ENCODE measurements at places on chromosomes 4 and X.

DNA sequence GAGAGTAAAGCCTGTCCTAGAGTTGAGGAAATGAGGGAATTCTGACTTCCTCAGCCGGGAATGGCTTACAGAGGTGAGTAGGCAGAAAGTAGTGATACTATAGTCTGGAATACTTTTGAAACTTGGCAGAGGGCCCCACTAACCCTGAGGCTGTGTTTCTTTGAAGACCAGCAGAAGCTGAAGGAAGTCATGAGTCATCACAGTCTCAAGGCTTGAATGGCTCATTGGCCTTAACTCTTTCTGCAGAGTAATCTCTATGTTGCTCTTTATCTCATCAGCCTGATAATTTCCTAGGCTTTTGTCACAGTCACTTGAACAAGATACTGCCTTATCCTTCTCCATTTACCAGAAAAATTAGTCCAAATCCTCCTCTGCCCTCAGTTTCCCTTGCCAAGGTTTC lies 80.8 kb downstream of the ANKRD50 start:
- DNase-seq: no peak

GRCh38 chr4:168095776-168096406 lies 3.6 kb downstream of the ANXA10 start:
- DNase-seq: no peak

DNA sequence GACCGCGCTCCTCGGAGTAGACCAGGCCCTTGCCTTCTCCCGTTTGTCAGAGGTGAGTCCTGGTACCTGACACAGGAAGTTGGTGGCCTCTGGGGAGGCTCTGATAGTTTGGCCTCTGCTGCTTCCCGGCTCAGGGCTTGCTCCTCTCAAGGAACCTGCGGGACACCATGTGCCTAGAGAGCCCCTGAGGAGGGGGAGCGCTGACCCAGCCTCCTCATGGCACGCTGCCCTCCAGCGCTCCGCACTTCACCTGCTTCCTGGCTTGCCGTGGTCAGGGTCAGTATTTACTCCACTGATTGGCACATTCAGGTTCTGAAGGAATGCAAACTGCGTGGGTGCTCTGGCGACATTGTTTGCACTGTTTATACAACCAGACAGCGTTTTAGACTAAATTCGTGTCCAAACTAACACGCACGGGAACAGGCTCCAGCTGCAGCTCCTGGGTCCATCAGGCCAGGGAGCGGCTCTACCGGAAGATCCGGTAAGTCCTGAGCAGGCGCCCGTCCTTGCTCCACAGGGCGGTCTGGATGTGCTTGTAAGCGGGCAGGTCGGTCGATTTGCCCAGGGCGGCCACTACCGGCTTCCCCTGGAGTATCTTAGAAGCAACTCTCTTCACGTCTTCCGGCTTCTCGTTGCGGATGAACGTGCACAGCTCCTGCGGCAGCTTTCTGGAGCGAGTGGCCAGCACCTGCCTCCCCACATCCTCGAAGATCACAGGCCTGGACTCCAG lies 121.6 kb upstream of the GRID2 start:
- DNase-seq: no peak

DNA sequence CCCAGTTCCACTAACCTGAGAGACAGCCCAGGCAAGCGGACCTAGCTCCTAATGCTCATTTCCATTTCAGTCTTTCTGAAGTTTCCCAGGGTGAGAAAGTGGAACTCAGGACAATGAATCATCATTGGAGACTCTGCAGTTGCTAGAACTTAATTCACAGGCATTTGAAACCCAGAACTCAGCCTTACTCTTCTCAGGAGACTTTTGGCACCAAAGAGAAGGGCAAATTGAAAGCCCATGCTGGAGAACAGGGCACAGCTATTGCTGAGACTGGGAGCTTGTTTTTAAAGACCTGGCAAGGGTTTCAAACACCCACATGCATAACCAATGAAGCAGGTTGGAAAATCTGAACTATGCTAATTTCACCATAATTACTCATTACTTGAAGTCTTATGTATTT lies 36.0 kb downstream of the BST1 start:
- DNase-seq: no peak

- DNase-seq: no peak
These were observed 3.8 kb downstream of the HSD17B11 start for GRCh38 chr4:87387237-87387636.

GRCh38 chrX:137366018-137366633 lies 199.8 kb upstream of the ZIC3 start:
- no peak for DNase-seq

GRCh38 chr4:158035662-158036195 lies 137.1 kb downstream of the GASK1B start:
- no peak for DNase-seq

DNA sequence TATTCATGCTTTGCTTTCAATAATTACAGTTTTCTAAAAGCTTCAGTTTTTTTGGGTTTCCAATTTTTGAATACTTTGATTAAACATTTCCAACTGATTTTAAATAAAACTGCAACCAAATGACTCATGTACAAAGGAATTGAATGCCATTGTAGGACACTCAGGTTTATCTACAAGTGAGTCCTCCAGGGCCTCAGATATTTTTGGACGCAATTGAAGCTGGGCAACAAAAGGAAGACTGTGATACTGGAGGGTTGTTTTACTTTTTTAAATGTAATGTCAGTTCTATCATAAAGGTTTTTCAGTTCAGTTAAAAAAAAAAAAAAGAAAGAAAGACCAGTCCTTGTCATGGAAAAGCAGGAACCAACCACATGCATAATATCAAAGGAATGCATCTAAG lies 64.2 kb downstream of the MAGEA10 start:
- no peak for DNase-seq

- no peak for DNase-seq
These were observed 195.4 kb downstream of the ANAPC10 start for GRCh38 chr4:144902614-144903013.

DNA sequence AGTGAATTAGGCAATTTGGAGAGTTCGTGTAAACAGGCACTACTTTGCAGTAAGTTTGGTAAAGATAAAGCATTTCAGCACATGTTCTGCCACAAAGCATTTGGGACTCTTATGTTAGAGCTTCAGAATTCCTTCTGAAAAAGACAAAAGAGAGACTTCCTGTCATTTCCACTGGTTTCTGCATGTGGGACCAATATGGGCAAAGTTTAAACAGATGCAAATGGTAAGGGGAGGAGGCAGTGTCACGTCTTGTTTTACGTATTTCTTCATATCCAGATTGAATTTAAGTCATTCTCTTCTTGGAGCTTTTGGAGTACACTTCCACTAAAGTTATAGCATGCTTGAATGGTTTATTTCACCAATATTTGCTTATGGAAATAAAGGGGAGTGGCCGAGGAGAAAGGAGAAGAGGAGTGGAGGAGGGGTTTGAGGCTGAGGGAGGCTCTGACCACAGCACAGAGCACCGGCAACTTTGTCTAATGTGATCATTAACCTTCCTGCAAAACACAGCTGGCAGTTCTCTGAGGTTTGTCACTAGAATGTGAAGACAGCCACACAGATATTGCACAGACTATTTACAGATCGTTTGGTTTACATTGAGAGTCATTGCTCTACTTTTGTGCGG lies at the start of gene APELA:
TSS of gene APELA (plus strand) at position 479 of the 625 bp plus-strand sequence. CDS start 154 bp downstream, outside the sequence.
- DNase-seq: no peak

- DNase-seq: no peak
These were observed 5.2 kb upstream of the EFNB1 start for GRCh38 chrX:68823413-68824151.

DNA sequence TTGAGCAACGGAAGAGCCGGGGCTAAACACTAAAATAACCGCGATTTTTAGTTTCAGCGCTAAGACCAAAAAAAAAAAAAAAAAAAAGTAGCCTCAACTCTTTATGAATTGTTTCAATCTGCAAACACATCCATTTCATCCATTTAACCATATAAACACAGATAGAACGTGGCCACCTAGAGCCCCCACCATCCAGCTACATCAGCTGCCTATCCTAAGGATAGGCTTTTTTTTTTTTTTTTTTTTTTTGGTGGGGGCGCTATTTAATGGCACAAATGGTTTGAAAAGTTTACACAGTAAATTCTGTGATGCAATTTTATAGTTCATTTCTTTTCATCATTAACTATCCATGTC lies 492 bp upstream of the HDAC8 start:
- DNase-seq: no peak

DNA sequence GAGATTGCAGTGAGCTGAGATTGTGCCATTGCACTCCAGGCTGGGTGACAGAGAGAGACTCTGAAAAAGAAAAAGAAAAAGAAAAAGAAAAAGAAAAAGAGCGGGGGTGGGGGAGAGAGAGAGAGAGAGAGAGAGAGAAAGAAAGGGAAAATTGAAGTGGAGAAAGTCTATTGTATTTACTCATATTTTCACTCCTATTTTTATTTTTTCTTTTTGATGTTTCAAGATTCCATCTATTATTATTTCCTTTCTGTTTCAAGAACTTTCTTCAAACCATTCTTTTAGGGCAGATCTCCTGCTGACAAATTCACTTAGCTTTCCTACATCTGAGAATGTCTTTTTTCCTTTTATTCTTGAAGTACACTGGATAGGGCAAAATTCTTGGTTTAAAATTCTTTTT lies 57.5 kb upstream of the HDAC8 start:
- DNase-seq: no peak

GRCh38 chr4:1105067-1105466 lies 8.3 kb downstream of the RNF212 start:
- no peak for DNase-seq

DNA sequence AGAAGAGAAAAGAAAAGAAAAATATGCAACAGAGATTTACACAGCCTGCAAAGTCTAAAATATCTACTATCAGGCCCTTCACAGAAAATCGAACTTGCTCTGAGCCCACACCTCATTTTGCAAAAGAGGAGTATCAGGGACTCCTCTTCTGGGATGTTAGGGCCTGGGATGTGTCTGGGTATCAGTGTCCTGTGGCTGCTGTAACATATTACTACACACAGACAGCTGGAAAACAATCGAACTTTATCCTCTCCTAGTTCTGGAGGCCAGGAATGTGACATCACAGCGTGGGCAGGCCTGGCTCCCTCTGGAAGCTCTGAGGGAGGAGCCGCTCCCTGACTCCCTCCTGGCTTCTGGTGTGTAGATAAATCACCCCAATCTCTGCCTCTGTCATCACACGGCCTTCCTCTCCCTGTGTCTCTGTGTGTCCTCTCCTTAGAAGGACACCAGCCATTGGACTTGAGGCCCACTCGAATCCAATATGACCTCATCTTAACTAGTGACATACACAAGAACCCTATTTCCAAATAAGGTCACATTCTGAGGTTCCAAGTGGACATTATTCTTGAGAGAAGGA lies 52.9 kb downstream of the PPP2R2C start:
- DNase-seq: no peak

- DNase-seq: no peak
These were observed 831.9 kb downstream of the TRIML1 start for GRCh38 chr4:188971125-188971524.

GRCh38 chr4:20395160-20395773 lies 143.6 kb downstream of the SLIT2 start:
- no peak for DNase-seq

GRCh38 chr4:172104539-172104938 lies 291.3 kb downstream of the GALNTL6 start:
- no peak for DNase-seq

GRCh38 chrX:97898798-97899197 lies 1015.1 kb downstream of the RPA4 start:
- DNase-seq: no peak

GRCh38 chr4:54082168-54082567 lies 17.8 kb upstream of the CHIC2 start:
- no peak for DNase-seq
